ENCODE measurements at places on chromosomes 1 and 21.
A peak's percentile ranks its signal among the peaks of the same experiment; 100 is the strongest.

- DNase-seq, result no peak
Observed at GRCh38 chr1:2554621-2555387, 1.4 kb upstream of the TNFRSF14 start.

GRCh38 chr1:205144046-205144720, 22.4 kb upstream of the RBBP5 start:
- DNase-seq, result no peak

GRCh38 chr1:1899266-1899966, 8.5 kb upstream of the GNB1 start:
- DNase-seq, result no peak

- DNase-seq, result no peak
Observed at GRCh38 chr1:168613691-168614231, 37.4 kb downstream of the XCL1 start.

DNA sequence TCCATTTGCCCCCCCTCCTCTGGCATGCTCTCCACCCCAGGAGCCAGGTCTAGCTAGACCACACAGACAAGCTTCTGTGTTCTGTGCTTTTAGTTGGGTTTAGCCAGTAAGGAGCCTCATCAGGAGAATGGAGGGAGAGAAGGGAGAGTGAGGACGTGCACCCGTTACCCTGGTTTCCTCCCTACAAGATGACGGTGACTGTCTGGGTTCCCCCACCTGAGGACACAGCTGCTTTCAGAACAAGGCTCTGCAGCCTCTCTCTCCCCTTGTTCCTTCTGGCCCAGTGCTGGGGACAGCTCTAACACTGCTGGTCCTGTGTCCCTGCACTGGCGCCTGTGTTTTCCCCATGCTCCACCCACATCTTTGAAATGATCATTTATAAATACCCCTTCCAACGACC, 184.4 kb upstream of the GALNT2 start:
- no peak for DNase-seq

DNA sequence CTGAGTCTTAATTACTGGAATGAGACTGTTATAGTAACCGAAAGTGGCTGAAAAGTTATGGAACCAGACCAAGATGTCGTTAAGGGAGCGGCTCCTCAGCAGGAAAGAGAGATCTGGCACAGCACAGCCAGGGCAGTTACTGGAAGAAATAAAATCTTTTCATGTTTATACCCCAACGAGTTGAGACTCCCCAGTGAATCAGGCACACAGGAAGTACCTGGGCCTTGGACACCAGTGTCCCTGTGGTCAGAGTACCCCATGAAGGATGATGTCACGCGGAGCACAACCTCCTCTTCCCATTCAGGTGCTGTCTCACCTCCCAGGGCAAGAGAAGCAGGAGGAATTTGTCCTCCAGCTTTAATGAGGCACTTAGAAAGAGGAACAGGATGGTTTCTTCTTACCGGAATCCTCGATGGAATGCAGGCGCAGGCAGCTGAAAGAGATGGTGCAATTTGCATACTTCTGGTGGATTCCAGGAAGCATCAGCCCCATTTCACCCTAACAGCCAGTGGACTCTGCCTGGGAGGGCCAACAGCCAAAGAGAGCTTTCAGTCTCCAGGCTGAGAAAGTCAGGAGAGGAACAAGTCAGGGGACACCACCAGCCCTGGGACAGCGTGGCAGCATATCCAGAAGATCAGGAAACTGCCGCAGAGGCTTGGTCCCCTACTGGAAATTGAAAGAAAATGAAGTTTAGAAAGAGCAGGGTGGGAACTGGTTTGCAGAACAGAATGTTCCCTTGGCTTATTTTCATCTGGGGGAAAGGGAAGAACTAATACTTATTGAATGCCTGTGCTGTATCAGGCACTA, 35.9 kb upstream of the CTTNBP2NL start:
- no peak for DNase-seq

DNA sequence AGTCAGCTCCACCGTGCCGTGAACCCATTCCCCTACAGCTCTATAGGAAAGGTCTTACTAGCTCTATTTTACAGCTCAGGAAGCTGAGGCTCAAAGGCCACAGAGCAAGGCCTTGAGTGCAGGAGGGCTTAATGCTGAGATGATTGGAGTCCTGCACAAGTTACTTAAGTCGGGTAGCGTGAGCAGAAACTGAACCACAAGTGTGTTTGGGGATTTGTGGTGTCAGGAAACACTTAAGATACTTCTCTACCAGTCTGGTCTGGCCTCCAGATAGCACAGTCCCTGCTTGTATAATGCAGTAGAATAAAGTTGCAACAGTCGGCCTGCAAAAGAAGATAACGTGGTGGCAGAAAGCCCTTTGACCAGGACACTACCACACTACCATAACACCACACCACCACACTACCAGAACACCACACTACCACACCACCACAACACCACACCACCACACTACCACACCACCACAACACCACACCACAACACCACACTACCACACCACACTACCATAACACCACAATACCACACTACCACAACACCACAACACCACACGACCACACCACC, 118.1 kb downstream of the SPSB1 start:
- no peak for DNase-seq

GRCh38 chr1:201930803-201931202, 15.5 kb downstream of the LMOD1 start:
- DNase-seq, result no peak

DNA sequence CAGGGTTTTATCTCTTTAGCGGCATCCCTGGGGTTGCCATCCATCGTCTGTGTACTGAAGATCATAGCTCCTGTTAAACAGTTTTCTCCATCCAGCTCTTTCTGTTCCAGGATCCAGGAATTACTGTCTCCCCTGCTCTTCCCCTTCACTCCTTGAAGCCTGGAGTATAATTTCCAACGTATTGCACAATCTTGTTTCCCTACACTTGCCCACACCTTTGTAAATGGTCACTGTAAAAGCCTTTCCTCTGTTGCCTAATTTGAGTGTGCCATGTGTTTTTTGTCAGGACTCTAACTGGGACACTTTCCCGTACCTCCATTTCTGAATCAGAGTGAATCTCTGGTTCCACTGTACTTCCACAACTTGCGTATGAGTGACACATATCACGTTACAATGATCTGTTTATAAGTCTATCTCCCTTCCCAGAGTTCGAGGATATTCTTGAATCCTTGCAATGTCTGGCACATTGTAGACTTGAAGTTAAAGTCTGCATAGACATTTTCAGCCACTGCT, 199.6 kb upstream of the SNX7 start:
- no peak for DNase-seq

GRCh38 chr1:184455786-184456185, 69.0 kb downstream of the C1orf21 start:
- no peak for DNase-seq

DNA sequence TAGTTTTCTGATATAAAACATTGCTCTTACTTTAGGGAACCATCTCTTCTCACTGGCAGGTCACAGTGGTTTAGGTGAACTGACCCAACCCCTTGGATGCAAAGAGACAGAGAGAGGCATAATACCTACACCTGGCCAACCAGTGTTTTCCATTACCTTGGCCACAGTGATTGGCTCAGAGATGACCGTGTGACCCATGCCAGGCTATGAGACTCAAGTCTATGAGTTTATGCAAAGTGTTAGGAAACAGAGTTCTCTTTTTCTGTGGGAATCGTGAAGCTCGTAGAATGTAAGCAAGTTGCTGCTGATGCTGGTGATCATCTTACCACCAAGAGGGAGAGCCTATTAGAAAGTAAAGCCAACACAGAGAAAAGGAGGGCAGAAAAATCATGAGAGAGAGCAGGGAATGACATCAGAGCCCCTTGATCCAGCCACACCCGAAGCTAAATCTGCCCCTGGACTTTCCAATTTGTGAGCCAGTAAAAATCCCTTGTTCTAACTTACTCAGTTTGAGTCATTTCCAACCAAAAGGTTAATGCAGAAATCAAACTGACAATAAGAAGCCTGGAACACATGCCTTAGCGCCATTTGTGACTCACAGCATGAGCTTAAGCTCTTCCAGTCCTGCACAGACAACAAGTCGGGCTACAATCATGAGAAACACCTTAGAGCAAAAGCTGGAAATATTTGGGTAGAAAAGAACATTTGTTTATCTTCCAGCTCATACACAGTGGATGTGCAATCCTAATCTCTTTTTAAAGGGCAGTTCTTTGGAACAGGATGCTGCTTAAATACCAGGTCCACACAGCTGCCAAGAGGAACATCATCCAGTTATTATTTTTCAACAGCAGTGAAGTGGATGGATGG, 81.3 kb upstream of the KAZN start:
- no peak for DNase-seq

GRCh38 chr1:39360731-39361130, 130.7 kb upstream of the BMP8A start:
- no peak for DNase-seq

DNA sequence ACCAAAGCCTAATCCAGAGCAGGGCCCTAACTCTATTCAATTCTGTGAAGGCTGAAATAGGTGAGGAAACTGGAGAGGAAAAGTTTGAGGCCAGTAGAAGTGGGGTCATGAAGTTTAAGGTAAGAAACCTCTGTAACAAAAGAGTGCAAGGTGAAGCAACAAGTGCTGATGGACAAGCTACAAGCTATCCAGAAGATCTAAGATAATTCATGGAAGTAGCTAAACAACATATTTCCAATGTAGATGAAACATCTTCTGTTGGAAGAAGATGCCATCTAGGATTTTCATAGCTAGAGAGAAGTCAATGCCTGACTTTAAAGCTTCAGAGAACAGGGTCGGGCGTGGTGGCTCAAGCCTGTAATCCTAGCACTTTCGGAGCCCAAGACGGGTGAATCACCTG, 217.6 kb downstream of the GREM2 start:
- no peak for DNase-seq

- no peak for DNase-seq
Observed at GRCh38 chr1:42947117-42947516, 11.6 kb downstream of the SLC2A1 start.

DNA sequence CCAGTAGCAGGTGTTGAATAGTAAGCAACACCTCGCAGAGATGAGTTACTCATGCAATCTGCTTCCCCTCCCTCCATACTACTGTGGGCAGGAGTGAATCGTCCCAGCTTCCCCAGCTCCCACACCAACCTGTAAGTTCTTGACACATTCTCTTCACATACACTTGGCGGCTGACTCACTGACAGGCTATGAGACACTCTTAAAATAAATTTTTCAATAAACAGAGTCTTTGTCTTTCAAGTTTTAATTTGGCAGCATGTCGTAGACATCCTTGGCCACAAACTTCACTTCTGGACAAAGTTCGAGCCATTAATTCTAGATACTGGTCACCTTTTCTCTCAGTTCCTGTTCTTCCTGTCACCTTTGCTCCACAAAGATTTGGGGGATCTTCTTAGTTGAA, 290.7 kb downstream of the TM2D1 start:
- peak; percentile 17 for DNase-seq

DNA sequence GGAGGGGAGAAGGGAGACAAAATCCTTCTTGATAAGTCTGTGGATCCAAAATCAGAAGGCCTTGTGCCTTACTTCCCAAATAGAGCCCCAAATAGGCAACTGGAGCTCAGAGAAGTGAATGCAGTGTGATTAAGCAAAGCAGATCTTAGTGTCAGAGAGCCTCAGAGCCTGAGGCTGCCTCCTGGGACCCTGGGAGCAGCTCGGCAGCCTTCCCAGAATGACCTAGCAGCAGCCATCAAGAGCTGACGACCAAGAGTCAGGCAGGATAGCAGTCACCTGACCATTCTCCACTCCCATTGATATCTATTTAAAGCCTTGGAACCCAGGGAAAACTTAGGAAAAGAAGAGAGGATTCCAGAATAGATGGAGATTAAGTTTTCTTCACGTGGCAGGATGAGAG, 78.0 kb upstream of the SMYD2 start:
- DNase-seq, result no peak

DNA sequence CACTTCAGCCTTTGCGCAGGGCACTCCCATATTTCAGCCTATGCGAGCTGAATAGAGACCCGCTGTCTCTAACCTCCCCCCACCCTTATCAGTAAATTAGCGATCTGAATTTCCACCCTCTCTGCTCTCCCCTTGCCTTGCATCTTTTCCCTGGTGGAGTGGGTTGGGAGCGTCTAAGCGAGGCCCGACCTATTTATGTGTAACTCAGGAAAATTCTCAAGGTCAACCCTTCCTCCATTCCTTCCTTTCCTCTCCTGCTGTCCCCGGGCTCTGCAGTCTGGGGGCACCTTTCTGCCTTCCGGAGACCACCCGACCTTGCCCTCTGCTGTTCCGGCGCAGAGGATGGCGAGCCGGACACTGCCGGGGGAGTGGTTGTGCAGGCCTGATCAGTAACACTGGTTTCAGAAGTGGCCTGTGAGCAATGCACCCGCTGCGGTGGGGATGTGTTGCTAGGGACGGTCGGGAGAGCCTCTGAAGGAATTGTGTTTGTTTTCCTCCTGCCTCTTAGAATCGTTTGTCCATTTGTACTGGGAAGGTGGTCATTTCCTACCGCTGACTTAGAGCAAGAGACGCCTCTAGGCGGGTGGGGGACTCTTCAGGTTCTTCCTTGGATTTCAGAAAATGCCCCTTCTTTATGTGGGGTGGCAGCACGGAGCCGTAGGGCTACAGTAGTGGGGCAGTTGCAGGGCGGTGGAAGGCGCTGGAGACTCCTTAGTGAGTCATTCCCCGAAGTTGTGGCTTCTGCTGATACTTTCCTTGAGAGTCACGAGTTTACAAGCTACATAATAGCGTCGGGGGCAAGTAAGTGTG, 513 bp downstream of the MGST3 start:
- peak; percentile 57 for DNase-seq

DNA sequence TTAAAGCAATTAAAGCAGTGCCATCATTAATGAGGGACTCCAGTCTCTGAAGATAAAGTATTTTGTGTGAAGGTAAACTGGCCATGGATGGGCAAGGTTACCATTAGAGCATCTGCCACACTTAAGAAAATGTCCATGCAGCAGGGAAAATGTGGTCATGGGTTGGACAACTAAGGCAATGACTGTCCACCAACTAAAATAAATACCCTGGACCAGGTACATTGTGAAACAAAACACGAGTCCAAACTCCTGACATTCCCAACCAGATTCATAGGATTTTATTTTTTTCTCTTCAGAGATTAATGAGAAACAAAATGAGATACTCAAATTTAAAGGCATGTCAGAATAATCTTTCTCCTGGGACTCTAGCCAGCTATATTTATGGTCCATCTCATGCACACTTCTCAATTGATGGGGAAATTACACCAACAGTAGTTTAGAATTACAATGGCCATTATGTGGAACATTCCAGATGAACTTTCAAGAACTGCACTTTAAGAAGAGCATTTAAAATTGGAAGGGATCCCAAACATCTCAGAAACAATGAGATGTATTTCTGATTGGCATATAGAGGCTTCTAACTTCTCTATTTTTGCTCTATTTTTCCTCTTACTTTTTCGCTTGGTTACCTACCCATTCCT, 8.1 kb downstream of the GBP7 start:
- no peak for DNase-seq

DNA sequence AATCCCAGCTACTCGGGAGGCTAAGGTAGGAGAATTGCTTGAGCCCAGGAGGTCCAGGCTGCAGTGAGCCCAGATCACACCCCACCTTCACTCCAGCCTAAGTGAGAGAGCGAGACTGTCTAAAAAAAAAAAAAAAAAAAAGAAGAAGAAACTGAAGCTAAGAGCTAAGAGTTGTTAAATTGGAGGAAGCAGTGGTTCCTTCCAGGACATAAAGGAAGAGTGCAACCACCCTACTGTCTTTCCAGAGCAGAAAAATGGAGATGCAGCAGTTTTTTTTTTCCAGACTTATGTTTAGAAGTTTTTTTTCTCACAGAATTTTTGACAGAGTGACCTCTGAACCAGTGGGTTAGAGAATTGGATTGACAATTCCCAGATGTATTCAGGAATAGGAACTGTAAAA, 88.7 kb downstream of the HLX start:
- no peak for DNase-seq

GRCh38 chr1:161439280-161440232, 65.7 kb upstream of the FCGR2A start:
- no peak for DNase-seq

- no peak for DNase-seq
Observed at GRCh38 chr1:171674431-171675405, 22.2 kb upstream of the MYOC start.

Data from amygdala (tissue), 56 donors.